ENCODE measurements at places on chromosomes 4 and X. TPM values are rescaled to one million over a fixed set of nuclear protein-coding genes. Genes with fewer than 3 reads are reported as not detected.

SMPX gene
- not detected for total RNA-seq

GPR50 gene
- not detected for total RNA-seq

DMRTC1B gene
- not detected for total RNA-seq

ENPEP gene
- total RNA-seq = 0.64 TPM

SPANXA1 gene
- not detected for total RNA-seq

TMEM150C gene
- total RNA-seq = 4.2 TPM

All from cardiac ventricle fibroblast (primary cell).